ENCODE measurements at places on chromosomes 11 and 22.

DNA sequence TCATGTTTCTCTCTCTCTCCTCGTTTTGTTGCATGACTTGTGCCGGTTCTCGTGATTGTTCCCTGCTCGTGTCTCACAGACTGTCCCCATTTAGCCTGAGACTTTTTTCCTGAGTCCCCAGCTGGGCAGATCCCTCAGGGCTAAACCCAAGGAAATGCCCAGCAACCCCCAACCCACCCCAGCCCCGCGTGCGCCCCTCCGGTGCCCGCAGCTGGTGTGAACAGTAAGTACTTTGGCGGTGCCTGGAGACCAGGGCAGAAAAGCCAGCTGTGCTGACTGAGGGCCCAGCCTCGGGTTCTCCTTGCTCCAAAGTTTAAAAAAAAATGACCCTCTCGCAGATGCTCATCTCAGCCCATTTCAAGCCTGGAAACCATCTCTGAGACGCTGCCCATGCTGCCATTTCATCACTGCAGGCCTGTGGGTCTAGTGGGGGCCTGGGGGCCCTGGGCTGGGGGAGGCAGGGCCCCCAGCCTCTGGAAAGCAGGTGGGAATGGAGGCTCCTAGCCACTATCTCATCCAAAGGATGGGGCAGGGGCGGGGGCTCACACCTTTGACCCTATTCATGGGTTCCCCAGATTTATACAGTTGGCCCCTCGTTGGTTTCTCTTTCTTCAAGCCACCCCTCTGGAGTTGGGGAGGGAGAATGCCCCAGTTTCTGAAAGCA, 41.8 kb downstream of the KCNC1 start:
- no peak for DNase-seq

DNA sequence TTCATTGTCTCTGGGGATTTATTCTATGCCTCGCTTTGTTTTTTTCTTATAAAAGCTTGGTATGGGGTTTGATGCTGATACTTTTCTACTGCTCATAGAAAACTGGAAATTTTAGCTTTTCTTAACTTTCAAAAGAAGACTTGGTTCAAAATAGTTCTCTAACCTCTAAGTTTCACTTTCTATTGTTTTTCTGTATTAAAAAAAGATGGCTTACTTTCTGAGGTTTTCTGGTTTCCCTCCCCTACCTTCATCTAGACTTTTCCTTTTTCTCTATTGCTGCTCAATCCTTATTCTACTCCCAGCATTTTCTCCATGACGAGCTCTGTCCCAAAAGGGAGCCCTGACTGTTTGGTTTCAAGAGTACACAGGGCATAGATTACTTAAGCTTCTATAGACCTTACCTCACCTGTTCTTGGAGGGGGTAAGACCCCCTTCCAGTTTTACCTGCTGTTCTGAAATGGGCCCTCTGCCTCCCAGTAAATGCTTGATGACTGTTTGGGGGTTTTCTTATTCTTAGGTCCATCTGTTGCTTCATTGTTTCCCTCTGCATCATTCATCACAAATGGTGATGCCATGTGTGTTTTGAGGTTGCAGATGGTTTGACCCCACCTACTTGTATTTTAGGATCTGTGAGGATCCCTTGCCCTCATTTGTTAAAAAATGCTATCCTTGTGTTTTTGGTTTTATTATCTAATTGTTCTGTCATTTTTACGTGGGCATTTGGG, 29.5 kb downstream of the DNHD1 start:
- DNase-seq: no peak

GRCh38 chr11:61954851-61955421, 4.8 kb downstream of the BEST1 start:
- no peak for DNase-seq

GRCh38 chr11:64477675-64478074, 113.3 kb upstream of the SLC22A12 start:
- DNase-seq: no peak

GRCh38 chr22:45868571-45869339, 108.2 kb downstream of the WNT7B start:
- no peak for DNase-seq

DNA sequence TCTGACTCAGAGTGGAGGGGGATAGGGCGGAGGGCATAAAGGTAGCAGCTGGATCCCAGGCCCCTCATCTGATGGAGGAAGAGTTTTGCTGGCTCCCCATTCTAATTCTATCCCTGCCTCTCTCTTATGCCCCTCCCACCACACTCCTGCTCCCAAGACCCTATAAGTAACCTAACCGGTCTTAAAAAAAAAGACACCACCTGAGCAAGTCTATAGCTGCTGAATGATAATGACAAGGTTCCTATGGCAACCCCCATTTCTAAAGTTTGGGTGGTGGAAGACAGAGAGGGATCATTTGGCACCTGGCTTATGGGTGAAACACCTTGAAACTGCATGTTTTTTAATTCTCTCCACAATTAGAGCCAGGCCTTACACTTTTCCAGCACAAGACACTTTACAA, 69.6 kb downstream of the LARGE1 start:
- DNase-seq: no peak

- DNase-seq: no peak
Measured at GRCh38 chr11:82195283-82195682, 538.4 kb downstream of the FAM181B start.

- DNase-seq: no peak
Measured at GRCh38 chr11:134079317-134079716, 10.4 kb downstream of the JAM3 start.

- no peak for DNase-seq
Measured at GRCh38 chr11:70624598-70624993, 226.3 kb downstream of the CTTN start.

DNA sequence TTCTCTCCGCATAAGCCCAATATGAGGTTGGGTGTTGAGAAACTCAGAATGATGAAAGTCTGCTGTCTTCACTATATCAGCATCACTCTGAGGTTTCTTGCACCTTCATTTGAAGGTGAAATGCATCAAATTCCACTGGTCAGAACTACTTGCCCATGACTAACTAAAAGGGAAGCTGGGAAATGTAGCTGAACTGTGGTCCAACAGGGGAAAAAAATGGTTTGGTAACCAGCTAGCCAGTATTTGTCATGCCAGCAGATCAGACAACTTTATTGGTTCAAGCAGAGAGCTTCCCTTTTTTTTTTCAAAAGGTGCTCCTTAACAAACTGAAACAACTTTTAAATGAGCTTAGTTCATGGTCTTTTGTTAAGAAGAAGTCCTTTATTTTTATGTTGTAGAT, 14.2 kb upstream of the PIK3C2A start:
- DNase-seq: no peak

- no peak for DNase-seq
Measured at GRCh38 chr22:35462498-35463230, 62.7 kb downstream of the MCM5 start.

- no peak for DNase-seq
Measured at GRCh38 chr11:1171223-1171984, 13.7 kb downstream of the MUC5AC start.

GRCh38 chr11:128888034-128888985, 2.8 kb upstream of the KCNJ5 start:
- DNase-seq: no peak

DNA sequence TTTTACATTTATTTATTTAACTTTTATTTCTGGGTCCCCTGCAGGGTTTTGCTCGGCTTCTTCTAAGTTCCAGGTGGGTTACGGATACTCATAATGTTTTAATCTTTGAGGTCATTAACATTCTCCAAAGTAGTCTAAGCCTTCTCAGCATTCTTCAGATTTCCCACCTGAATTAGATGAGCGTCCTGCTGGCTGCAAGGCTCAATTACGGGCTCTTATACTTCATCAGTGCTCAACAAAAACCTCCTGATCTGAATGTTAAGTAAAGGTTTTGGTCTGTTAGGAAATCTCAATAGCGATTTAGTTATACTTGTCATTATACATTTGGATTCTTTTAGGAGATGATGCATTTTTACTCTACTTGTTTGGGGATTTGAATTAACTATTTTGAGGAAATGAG, 27.3 kb upstream of the NFRKB start:
- DNase-seq: no peak

GRCh38 chr11:23755769-23756168, 741.1 kb upstream of the LUZP2 start:
- DNase-seq: no peak

DNA sequence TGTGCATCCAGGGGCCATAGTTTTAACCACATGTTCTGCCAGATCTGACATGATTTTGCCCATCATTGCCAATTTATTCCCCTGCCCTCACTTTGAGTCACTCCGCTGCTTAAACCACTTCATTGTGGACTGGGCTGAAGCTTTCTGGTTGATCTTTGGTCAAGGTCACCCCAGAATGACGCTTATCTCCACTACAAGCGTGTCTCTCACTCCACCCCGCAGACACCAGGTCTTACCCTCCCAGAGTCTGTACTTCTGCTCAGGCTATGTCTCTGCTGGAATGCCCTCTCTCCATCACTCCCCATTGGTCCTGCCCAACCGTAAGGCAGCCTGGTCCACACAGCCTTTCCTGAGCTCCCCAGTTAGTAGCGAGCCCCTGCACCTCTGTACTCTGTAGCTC, 170.5 kb upstream of the SYT13 start:
- no peak for DNase-seq

GRCh38 chr11:19306179-19306944, 65.6 kb upstream of the E2F8 start:
- no peak for DNase-seq

DNA sequence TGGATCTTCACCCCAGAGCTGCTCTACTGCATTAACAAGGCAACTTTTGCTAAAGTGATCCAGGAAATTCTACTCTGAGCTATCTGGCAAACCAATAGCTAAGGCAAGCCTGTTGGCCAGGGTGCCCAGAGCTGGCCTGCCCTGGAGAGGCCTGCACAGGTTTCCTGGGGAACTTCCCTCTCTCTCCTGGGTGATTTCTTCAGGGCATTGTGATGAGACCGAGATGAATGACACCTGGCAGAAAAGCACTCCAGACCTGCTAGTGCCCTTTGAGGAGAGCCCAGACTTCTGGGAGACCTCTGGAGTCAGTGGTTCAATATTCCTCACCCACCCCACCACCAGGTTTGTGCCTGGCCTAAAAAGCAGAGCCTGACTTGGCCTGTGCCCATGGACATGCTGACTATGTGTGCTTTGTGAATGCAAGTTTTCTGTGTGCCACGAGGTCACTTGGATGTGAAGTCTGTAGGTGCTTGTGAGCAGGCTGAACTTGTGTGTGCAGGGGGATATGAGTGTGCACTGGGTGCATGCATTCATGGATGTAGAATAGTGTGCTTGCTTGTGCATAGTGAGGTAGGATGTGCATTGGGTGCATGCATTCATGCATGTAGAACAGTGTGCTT, 4.4 kb upstream of the APLNR start:
- no peak for DNase-seq

DNA sequence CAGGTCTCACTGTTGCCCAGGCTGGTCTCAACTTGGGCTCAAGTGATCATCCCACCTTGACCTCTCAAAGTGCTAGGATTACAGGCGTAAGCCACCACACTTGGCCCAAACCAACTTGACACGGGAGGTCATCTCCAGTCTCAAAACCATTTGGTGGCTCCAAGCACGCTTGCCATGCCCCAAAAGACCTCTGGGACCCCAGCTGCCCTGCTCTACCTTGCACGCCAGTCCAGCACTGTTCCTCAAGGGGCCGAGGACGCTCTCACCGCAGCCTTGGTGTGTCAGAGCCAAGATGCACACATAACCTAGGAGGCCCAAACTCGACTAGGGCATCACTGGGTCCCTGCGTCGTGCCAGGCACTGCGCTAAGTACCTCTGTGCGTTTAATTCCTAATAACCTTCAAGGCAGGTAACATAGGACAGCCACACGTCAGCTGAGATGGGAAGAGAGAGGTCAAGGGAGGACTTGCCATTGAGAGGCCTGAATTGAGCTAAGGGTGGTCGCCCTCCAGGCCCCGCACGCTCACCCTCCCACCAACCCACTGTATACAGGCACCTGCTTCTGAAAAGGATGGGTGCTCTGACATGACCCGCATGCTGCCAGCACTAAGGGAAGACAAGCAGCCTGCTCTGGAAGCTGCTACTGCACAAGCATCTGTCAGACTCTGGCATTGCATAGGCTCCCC, 4.6 kb upstream of the GAS2L1 start:
- no peak for DNase-seq

DNA sequence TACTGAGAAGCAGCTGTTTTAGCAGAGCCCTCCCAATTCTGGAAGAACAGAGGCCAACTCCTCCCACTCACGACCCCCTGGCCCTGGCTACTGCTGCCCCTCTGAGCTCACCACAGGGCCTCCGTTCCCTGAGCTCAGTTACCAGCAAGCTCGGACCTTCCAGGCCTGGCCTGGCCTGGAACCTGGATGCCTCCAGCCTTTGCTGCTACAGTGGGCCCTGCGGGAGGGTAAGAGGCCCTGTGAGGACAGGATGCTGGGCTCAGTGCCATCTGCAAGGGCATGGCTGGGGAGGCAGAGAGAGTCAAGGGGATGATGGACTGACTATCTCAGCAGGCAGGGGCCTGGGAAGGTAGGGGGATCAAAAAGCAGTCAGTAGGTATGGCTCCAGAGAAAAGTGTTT, 209.9 kb upstream of the NCAM1 start:
- DNase-seq: no peak

DNA sequence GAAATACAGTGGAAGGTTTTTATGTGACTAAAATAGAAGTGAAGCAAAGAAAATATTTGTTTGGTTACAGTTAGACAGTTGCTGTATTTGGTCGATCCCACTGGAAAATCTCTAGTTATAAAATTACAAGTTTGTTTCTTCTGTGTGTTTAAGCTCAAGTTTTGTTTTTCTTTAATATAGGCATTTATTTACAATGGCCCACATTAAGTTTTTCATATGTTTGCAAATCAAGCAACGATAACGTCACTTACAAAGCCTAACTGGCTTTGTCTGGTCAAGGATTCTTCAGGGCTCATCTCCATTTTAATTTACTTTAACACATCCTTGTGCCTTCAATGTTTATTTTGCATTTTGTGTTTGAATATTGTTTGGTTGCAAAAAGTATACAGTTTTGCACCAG, 270.6 kb downstream of the LUZP2 start:
- DNase-seq: no peak

DNA sequence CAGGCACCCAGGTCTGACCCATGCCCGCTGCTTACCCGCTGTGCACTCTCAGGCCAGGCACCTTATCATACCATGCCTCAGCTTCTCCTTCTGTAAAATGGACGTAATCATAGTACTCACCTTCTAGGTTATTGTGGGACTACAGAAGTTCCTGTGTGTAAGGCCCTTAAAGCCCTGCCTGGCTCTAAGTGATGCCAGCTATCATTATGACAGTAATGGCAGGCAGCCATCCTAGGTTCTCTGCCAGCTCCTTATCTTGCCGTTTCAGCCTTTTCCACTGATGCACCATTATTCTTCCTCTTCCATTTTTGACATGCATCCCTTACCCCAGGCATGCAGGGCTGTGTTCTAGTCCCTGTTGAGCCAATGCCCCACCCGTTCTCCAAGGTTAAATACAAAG, 57.9 kb downstream of the DBX1 start:
- no peak for DNase-seq

GRCh38 chr11:64870176-64870892, 8.1 kb downstream of the EHD1 start:
- DNase-seq: no peak

- no peak for DNase-seq
Measured at GRCh38 chr11:37076866-37077265, 478.8 kb upstream of the RAG2 start.

All from effector CD8-positive, alpha-beta T cell (primary cell).